Calu3 (cell line): ENCODE measurements at places on chromosomes 3 and 15. TPM values are rescaled to one million over a fixed set of nuclear protein-coding genes. Genes with fewer than 3 reads are reported as not detected.

The KLHL25 gene
- total RNA-seq: 14.1 and 16.0 TPM in 2 replicates

The TMCO5A gene
- total RNA-seq: not detected in 2 replicates

DNA sequence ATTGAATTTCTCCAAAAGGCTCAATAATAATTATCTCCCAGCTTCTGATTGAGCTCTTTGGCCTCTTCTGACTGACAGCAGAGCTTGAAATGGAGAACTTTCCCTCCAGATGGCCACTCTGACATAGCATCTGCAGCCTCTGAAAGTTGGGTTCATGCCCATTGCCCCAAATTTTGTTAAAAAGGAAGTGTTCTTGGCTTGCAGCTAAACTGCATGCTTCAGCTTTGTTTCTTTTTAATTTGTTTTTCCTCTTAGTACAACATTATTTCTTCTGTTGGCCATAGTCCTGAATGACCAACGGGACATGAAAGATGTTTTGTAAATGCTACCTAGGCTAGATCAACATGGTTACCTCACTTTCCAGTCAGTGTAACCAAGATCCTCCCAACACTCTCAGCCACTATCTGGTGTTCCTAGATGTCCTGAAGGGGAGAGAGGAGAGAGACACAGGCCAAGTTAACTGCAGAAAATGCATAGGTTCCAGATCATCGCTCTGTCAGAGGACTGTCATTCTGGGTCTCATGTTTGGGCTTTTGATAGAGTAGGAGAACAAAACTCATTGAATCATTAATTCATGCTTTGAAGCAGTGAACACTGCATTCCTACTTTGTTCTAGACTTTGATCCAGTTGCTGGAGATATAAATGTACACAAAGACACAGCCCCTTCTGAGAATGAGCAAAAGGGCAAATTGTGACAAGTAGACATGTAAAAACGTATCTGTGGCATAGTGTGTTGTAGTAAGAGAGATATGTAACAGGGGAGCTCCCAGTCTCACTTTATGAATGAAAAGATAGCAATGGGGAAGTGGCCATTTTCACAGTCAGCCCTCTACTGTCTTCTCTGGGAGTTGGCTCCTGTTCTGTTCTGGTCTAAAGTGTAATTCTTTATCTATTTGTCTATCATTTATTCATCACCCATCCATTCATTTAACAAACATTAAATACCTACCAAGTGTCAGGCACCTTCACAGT is 156.2 kb downstream of the ZNF621 start:
- no peaks in the 10 kb centered on the region for H3K27me3 ChIP-seq
- DNase-seq: no peak
- H3K36me3 ChIP-seq: no peaks in the 10 kb centered on the region
- no peaks in the 10 kb centered on the region for H3K4me1 ChIP-seq
- no peak overlapping the region for H3K4me3 ChIP-seq
- H3K27ac ChIP-seq: no peak overlapping the region

DNA sequence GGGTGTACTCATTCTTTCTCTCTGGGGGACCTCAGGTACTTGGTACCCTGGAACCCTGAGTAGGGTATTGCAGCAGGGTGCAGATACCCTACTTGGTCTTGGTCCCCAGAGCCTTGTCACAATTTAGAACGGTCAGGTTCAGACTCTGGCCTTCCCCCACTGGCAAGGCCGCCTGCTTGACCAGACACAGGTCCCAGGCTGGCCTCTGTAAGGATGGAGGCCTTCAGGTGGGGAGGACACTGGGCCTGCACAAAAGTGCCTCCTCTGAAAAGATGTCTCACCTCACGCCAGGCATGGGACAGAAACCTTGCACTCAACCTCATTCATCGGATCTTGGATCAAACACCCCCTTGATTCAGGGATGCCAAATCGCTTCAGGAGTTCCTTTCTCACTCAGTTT is 158.4 kb downstream of the KLF13 start:
- H3K36me3 ChIP-seq: no peaks in the 10 kb centered on the region
- no peak overlapping the region for H3K27ac ChIP-seq
- no peaks in the 10 kb centered on the region for H3K4me1 ChIP-seq

GRCh38 chr15:55981582-55982249 is 11.7 kb downstream of the NEDD4 start:
- H3K27me3 ChIP-seq: no peaks in the 10 kb centered on the region
- peaks cover 50% of the 10 kb centered on the region for H3K4me1 ChIP-seq
- H3K4me3 ChIP-seq: no peak overlapping the region
- H3K27ac ChIP-seq: no peak overlapping the region
- DNase-seq: no peak
- peaks cover 52% of the 10 kb centered on the region for H3K36me3 ChIP-seq

The BCHE gene
- 1.3 TPM in 2 replicates for total RNA-seq

GRCh38 chr3:110526777-110527727 is 544.6 kb upstream of the NECTIN3 start:
- no peaks in the 10 kb centered on the region for H3K27me3 ChIP-seq
- no peak overlapping the region for H3K4me3 ChIP-seq
- DNase-seq: peak; percentile 53
- H3K4me1 ChIP-seq: peaks cover 16% of the 10 kb centered on the region
- H3K36me3 ChIP-seq: no peaks in the 10 kb centered on the region

- no peaks in the 10 kb centered on the region for H3K36me3 ChIP-seq
- H3K4me1 ChIP-seq: no peaks in the 10 kb centered on the region
- no peak overlapping the region for H3K4me3 ChIP-seq
- no peaks in the 10 kb centered on the region for H3K27me3 ChIP-seq
- H3K27ac ChIP-seq: no peak overlapping the region
Observed at GRCh38 chr3:181948286-181948685, 236.6 kb downstream of the SOX2 start.

The ITGA11 gene
- total RNA-seq: not detected in 2 replicates

GRCh38 chr3:147418808-147419701 is 9.9 kb downstream of the ZIC1 start:
- H3K36me3 ChIP-seq: no peaks in the 10 kb centered on the region
- DNase-seq: no peak
- no peaks in the 10 kb centered on the region for H3K4me1 ChIP-seq
- H3K27ac ChIP-seq: no peak overlapping the region
- no peak overlapping the region for H3K4me3 ChIP-seq

- no peaks in the 10 kb centered on the region for H3K4me1 ChIP-seq
- DNase-seq: no peak
- no peak overlapping the region for H3K4me3 ChIP-seq
Observed at GRCh38 chr3:17581421-17582080, 160.9 kb downstream of the TBC1D5 start.

- no peak overlapping the region for H3K4me3 ChIP-seq
- peaks cover 22% of the 10 kb centered on the region for H3K27me3 ChIP-seq
- no peak overlapping the region for H3K27ac ChIP-seq
Observed at GRCh38 chr15:40427188-40427587, 13.6 kb upstream of the BAHD1 start.

DNA sequence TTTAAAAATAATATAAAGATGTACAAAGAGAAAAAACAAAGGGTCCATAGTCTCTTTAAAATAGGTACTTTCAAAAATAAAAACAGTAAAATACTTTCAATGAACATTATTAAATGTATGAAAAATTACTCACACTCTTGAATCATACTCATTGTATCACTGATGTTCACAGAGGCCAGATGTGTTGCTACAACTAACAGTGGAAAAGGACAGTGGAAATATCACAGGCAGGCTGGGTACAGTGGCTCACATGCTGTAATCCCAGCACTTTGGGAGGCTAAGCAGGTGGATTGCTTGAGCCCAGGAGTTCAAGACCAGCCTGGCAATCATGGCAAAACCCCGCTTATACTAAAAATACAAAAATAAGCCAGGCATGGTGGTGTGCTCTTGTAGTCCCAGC is 26.8 kb downstream of the NPHP3 start:
- no peak overlapping the region for H3K27ac ChIP-seq
- no peak overlapping the region for H3K4me3 ChIP-seq
- no peaks in the 10 kb centered on the region for H3K4me1 ChIP-seq

- no peaks in the 10 kb centered on the region for H3K4me1 ChIP-seq
- H3K27ac ChIP-seq: no peak overlapping the region
- no peak overlapping the region for H3K4me3 ChIP-seq
- no peaks in the 10 kb centered on the region for H3K36me3 ChIP-seq
- no peak for DNase-seq
- H3K27me3 ChIP-seq: peaks cover 51% of the 10 kb centered on the region
Observed at GRCh38 chr3:185998136-185998535, 60.3 kb upstream of the TRA2B start.

The GASK1A gene
- 1.6 and 2.3 TPM in 2 replicates for total RNA-seq

GRCh38 chr3:186067360-186068242 is 41.3 kb downstream of the ETV5 start:
- DNase-seq: no peak
- H3K4me1 ChIP-seq: no peaks in the 10 kb centered on the region
- no peaks in the 10 kb centered on the region for H3K27me3 ChIP-seq
- no peak overlapping the region for H3K4me3 ChIP-seq

DNA sequence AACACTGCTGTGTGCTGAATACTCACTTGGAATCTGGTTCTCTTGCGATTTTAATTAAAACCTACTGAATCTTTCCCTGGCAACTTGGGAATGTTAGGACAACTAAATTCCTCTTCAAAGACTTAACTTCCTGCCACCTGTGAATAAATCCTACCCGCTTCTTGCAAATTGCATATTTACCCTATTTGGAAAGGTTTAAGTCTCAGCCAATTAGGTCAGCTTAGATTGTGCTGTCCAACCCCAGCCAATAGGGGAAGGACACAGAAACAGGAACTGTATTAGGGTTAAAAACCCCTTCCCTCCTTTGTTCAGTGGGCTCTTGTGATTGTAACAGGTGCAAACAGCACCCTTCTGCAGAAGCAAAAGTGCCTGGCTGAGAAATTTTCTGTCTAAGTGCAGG is 38.6 kb upstream of the FSTL1 start:
- H3K4me1 ChIP-seq: peaks cover 13% of the 10 kb centered on the region
- DNase-seq: no peak
- no peaks in the 10 kb centered on the region for H3K27me3 ChIP-seq
- no peaks in the 10 kb centered on the region for H3K36me3 ChIP-seq

The LIPC gene
- total RNA-seq: 0.49 TPM in 1 of 2 replicates, not detected in the other

DNA sequence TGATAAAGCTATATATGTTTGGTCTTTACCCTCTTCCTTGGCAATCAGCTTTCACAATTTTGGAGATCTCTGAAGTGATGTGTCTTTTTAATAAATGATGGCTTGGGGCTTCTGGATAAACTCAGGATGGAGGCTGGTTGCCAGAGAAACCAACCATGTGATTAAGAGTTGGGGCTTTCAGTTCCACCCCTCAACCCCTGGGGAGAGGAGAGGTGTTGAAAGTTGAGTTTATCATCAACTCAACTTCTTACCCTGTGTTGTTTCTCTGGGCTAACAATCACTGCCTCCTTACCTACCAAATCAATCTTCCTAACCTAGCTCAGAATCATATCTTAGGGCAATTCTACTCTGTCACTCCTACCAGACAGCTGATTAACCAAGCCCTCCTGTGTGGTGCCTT is 735.8 kb downstream of the ZPLD1 start:
- no peaks in the 10 kb centered on the region for H3K36me3 ChIP-seq
- no peak overlapping the region for H3K4me3 ChIP-seq
- no peak overlapping the region for H3K27ac ChIP-seq
- DNase-seq: no peak

GRCh38 chr3:169260296-169260695 is 403.2 kb downstream of the MECOM start:
- H3K36me3 ChIP-seq: no peaks in the 10 kb centered on the region
- H3K4me1 ChIP-seq: peaks cover 23% of the 10 kb centered on the region
- no peak for DNase-seq
- H3K4me3 ChIP-seq: no peak overlapping the region
- no peak overlapping the region for H3K27ac ChIP-seq
- no peaks in the 10 kb centered on the region for H3K27me3 ChIP-seq

The GRK7 gene
- total RNA-seq: not detected in 2 replicates

The DHX30 gene
- total RNA-seq: 71.1 and 75.4 TPM in 2 replicates

DNA sequence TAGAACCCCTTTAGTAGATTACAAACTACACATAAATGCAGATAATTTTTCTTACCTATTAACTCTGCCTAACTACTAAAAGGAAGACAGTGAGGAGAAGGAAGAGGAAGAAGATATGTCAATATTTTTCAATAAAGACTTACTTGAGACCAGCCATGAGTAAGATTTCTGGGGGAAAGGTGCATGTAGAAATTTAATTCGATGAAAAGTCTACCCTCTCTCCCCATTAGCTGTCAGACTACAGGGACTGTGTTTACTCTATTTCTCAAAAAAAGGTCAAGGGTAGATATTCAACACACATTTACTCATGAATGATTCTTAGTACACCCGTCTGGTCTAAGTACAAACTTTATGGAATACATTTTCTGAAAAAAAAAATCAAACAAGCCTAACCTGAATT is 6.8 kb downstream of the TSPAN3 start:
- H3K27ac ChIP-seq: peak overlapping the region; percentile 69
- no peaks in the 10 kb centered on the region for H3K27me3 ChIP-seq
- H3K4me3 ChIP-seq: peak overlapping the region; percentile 42

The SCAANT1 gene
- total RNA-seq: not detected in 2 replicates

The SERPINI2 gene
- not detected in 2 replicates for total RNA-seq

GRCh38 chr3:101732240-101732641 is 7.8 kb downstream of the CEP97 start:
- no peak for DNase-seq
- no peak overlapping the region for H3K4me3 ChIP-seq
- no peak overlapping the region for H3K27ac ChIP-seq
- no peaks in the 10 kb centered on the region for H3K27me3 ChIP-seq
- no peaks in the 10 kb centered on the region for H3K36me3 ChIP-seq
- H3K4me1 ChIP-seq: no peaks in the 10 kb centered on the region

The VIPR1 gene
- total RNA-seq: 16.6 and 19.2 TPM in 2 replicates

GRCh38 chr3:55065331-55065730 is 137.5 kb upstream of the LRTM1 start:
- no peak for DNase-seq
- H3K4me1 ChIP-seq: no peaks in the 10 kb centered on the region
- no peak overlapping the region for H3K27ac ChIP-seq
- H3K4me3 ChIP-seq: no peak overlapping the region
- no peaks in the 10 kb centered on the region for H3K36me3 ChIP-seq

- H3K27ac ChIP-seq: no peak overlapping the region
- no peak for DNase-seq
- H3K36me3 ChIP-seq: no peaks in the 10 kb centered on the region
- no peaks in the 10 kb centered on the region for H3K27me3 ChIP-seq
- no peak overlapping the region for H3K4me3 ChIP-seq
Observed at GRCh38 chr15:95975212-95975611, 355.3 kb upstream of the NR2F2 start.

GRCh38 chr15:25849157-25849921 is 13.8 kb downstream of the ATP10A start:
- H3K27ac ChIP-seq: no peak overlapping the region
- no peaks in the 10 kb centered on the region for H3K27me3 ChIP-seq
- no peak for DNase-seq
- H3K4me1 ChIP-seq: no peaks in the 10 kb centered on the region
- H3K4me3 ChIP-seq: peak overlapping the region; percentile 39
- H3K36me3 ChIP-seq: no peaks in the 10 kb centered on the region

The ENTPD3 gene
- total RNA-seq: 3.0 and 4.0 TPM in 2 replicates

The LRRC49 gene
- total RNA-seq: 5.8 and 6.3 TPM in 2 replicates

- H3K36me3 ChIP-seq: peaks cover under 1% of the 10 kb centered on the region
- peak overlapping the region; percentile 29 for H3K27ac ChIP-seq
- no peaks in the 10 kb centered on the region for H3K27me3 ChIP-seq
- no peak overlapping the region for H3K4me3 ChIP-seq
Observed at GRCh38 chr3:110414855-110415254, 656.8 kb upstream of the NECTIN3 start.
